ENCODE measurements at places on chromosomes 1 and 21.

- DNase-seq: no peak
Observed at GRCh38 chr1:31417148-31417547, 4.1 kb downstream of the SERINC2 start.

- DNase-seq: no peak
Observed at GRCh38 chr1:21833392-21833976, 21.4 kb downstream of the LDLRAD2 start.

DNA sequence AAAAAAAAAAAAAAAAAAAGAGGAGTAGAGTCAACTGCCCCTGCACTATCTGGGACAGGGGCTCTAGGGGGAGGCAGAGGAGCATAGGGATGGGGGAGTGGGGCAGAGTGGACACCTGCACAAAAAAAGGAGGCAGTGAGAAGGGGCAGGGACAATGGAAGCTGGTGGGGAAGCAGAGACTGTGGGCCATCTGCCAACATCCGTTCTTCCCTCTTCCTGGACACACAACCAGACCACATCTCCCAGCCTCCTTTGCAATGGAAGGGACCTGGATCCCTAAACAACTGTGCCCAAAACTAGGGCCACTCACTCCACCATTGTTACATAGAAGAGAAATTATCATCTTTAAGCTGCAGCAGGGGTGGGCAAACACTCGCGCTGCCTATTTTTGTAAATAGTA lies 38.4 kb downstream of the NEK2 start:
- DNase-seq: no peak

- no peak for DNase-seq
Observed at GRCh38 chr1:1881727-1882126, 9.2 kb downstream of the GNB1 start.

DNA sequence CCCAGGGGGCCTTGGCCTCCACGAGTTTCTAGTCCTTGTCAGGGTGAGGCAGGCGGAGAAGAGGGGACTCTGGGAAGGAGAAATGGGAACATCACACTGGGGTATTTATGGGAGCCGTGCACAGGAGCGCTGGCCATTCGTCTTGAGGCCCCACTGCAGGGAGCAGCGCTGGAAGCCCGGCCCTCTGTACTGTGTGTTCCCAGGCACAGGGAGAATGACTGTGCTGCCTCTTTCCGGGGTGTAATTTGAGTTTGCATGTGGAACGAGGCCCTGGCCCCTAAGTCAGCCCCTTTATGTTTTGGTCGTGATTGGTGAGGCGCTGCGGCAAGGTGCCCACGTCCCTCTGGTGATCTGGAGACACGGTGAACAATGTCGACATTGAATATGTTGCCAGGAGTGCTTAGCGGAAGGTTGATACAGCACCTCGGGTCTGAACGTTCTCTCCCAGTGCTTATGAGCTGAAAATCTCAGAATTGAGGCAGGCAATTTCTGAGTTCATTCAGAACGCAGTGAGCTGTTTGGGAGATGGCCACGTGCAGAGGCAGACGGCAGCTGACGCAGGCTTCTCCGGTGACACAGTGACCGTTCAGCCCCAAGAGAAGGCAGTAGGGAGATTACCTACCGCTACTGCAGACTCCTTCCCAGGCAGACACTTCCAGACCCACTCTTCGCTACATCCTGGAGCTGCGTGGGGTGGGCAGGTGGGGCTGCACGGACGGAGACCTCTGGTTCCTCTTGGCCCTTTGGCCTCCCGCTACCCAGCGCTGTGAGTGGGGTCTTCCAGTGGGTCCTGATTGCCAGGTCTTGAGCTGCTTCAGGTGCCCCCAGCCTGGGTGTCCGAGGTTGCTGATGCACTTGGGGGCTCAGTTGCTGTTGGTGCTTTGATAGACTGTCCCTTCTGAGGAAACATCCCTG lies 265.8 kb downstream of the CAMTA1 start:
- no peak for DNase-seq

- no peak for DNase-seq
Observed at GRCh38 chr1:84027368-84027767, 28.4 kb upstream of the TTLL7 start.

DNA sequence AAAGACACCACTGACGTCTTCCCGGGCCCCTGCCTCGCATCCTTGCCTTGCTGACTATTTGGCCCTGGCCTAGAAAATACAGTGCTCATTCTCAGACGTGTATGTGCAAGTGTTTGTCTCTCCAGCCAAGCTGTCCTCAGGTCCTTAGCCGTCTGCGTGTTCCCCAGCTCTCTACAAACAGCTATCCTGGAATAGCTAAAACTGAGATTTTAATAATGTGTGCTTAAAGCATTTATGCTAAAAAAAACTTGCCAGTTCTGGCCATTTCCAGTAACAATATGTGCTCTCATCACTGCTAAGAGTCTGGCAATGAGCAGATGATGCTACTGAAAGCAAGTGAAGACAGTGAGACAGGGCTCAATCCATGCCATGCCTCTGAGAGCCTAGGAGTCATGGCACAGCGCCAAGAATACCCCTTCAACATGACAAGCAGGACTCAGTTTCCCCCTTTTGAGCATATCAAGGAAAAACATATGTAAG lies 55.7 kb downstream of the IRF2BP2 start:
- DNase-seq: no peak

- DNase-seq: no peak
Observed at GRCh38 chr1:198893763-198894444, 255.1 kb downstream of the PTPRC start.

DNA sequence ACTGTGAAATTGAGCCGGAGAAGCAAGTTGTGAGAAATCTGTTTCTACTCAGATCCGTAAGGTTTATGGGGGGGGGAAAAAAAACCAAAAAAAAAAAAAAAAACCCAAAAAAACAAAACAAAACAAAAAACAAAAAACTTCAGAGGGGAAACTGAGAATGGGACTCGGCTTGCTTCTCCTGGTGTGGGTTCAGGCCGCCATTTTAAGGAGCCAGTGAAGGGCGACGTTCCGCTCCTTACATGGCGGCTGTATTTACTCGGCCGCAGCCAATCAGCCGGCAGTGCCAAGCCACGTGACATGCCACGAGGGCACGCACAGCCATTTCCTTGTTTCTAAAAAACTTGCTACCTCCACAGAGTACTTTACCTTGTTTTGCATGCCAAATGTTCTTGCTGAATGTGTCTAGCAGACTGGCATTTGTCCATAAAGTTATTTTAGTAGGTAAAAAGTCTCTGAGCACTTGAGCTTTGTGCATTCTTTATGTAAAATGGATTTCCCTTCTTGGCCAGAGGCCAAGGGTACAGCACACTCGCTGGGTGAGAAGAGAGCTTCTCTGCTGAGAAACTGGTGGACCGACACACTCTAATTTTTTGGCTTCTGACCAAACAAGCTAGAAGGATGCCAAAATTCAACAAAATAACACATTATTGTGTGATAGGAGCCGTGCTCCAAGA lies 101.8 kb downstream of the NFIA start:
- DNase-seq: no peak

- DNase-seq: no peak
Observed at GRCh38 chr1:243477731-243478290, 222.0 kb downstream of the SDCCAG8 start.
